ENCODE measurements at places on chromosomes 11 and 22.

- DNase-seq, result peak; percentile 34
Observed at GRCh38 chr11:126874831-126875230, 125.7 kb downstream of the KIRREL3 start.

DNA sequence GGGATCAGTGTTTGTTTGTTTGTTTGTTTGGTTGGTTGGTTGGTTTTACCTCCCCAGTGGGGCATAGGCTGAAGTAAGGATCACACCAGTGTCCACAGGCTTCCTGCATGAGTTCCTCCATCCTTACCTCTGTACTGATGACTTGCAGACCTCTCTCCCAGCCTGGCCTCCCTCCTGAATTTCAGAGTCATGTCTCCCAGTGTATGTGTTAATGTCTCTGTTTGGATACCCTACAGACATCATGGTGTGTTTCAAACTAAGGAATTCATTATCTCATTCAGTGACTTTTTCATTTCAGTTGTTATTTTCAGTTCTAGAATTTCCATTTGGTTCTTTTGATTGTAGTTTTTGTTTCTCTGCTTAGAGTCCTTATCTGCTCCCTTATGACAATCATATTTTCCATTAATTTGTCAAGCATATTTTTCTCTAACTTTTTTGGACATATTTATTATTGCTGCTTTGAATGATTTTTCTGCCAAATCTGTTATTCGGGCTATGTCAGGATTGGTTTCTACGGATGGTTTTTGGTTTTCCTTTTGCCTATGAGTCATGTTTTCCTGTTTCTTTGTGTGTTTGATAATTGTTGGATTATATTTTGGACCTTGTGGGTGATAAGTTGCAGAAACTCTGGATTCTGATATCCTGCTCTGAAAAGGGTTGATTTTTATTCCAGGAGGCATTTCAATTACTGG is 23.6 kb downstream of the MYEOV start:
- DNase-seq, result no peak

DNA sequence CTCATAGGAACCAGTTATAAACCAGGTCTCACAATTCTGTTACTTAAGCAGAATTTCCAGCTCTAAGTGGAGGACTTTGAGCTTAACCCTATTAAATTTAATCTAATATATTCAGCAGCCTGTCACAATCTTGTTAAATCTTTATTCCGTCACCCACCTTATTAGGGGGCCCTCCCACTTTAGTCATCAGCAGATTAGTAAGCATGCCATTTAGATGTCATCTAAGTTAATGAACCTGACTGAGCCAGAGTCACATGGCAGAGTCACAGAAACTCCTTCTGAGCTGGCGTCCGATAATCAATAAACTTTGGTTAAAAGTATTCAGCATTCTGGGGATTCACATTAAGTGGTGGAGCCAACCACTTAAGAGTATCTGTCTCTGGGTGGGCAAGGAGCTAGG is 35.1 kb downstream of the TTC12 start:
- no peak for DNase-seq

- DNase-seq, result no peak
Observed at GRCh38 chr11:94450048-94450447, 43.6 kb downstream of the MRE11 start.

DNA sequence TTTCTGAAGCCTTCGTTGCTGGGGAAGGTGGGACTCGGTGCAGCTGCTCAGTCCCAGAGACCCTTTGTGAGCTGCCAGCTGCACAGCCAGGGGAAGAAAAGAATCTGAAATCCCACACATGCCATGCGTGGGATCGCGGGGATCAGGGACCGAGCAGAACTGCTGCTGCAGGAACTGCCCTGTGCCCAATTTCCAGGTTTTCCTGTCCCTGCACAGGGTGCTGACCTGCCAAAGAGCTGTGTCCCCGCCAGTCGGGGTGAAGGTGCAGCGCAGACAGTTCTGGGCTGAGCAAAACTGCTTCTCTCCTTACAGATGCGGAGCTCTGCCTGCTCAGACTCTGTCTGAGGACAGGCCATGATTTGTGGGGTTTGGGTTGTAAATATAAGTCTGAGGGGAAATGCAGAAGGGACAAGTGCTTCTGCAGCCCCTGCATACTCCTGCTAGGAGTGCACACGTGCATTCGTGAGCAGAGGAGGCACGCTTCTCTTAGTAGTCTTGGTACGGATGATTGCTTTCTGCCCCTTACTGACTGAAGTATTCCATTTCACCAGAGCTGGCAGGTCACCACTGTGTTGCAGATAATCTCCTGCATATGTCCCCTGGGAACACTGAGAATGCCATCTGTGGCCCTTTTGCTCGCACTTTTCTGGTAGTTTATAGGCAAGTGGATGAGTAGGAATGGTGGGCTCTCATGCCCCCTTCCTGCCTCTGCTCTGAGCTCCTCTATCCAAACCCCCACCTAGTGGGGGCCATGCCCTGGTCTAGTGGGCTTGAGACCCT is 141.4 kb downstream of the PARVA start:
- DNase-seq, result no peak

- no peak for DNase-seq
Observed at GRCh38 chr11:17516551-17517150, 27.6 kb downstream of the USH1C start.

All from WTC11 (cell line).